ENCODE measurements at places on chromosomes 5 and 9. TPM values are rescaled to one million over a fixed set of nuclear protein-coding genes. Genes with fewer than 3 reads are reported as not detected.

Gene TAL2
- polyA plus RNA-seq = 3.2 TPM

Gene CENPK
- polyA plus RNA-seq = 32.0 TPM

- DNase-seq = no peak
These were observed 133.6 kb downstream of the NFIB start for GRCh38 chr9:14180093-14180959.

- DNase-seq = no peak
These were observed 27.7 kb upstream of the SLC25A51 start for GRCh38 chr9:37931592-37931991.

DNA sequence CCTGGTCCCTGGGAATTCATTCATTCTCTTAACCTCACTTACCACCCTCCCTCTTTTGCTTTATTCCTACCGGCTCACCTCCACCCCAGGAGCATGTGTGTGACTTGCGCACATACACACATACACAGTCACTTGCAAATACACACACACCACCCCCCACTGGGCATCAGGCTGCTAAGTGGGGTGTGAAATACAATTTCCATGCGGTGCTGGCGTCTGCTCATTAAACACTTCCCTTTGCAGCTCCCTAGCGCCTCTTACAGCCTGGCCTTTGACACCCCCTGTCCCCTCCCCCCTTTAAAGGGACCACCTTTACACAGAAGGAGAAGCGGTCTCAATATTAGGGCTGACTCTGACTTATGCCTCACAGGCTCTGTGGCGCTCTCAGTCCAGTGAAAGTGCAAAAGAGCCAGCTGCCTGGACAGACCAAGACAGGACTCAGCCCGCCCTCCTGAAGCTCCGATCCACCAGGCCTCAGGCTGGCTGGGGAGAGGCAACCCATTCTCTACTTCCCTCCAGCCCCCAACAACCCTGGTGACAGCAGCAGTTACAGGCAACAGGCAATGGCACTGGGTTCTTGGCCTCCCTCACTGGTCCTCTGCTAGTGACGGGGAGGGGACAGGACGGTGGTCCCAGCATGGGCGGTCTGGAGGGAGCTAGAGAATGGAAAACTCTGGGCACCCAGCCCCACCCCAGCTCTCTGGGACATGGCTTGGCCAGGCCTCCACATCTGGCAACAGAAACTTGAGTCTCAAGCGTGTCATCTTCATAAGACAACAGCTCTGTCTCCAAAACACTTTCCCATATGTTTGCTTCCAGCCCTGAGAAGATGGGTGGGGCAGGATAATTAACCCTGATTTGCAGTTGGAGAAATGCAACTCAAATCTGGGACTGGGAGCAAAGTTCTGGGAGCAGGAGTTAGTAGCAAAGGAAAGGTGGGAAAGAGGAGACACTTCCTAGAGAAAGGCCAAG lies 12.0 kb downstream of the ENHO start:
- no peak for DNase-seq

GRCh38 chr5:6721442-6721841 lies 8.2 kb downstream of the TENT4A start:
- no peak for DNase-seq

- no peak for DNase-seq
These were observed at the start of gene OR1L6 for GRCh38 chr9:122742003-122742402. Gene OR1L6 (plus strand): TSS chr9:122742303. CDS start chr9:122749848, 7,545 bp downstream.

DNA sequence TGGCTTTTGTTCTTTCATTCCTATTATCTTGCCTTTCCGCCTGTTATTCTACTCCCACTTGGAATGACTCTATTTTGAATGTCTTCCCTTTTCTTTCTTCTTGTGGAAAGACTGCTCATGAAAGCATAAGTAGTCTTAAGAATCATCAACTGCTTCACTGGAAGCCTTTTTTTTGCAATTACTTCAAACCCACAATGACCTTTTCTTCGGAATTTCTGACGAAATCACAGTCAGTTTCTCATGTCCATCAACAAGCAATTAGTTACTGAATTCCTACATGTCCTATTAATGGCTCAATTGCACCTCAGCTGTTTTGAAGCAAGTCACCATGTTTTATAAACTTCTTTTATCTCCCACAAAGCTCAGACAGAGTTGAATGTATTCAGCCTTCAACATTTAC lies 196.2 kb downstream of the TARS1 start:
- no peak for DNase-seq

- DNase-seq = no peak
These were observed 33.0 kb upstream of the CTXN3 start for GRCh38 chr5:127615916-127616315.

- DNase-seq = no peak
These were observed 85.4 kb downstream of the GLIS3 start for GRCh38 chr9:4214486-4214885.
